ENCODE measurements at places on chromosomes 5 and 9.
A peak's percentile ranks its signal among the peaks of the same experiment; 100 is the strongest.

GRCh38 chr9:107707915-107708441 lies 218.4 kb upstream of the KLF4 start:
- no peak for DNase-seq

DNA sequence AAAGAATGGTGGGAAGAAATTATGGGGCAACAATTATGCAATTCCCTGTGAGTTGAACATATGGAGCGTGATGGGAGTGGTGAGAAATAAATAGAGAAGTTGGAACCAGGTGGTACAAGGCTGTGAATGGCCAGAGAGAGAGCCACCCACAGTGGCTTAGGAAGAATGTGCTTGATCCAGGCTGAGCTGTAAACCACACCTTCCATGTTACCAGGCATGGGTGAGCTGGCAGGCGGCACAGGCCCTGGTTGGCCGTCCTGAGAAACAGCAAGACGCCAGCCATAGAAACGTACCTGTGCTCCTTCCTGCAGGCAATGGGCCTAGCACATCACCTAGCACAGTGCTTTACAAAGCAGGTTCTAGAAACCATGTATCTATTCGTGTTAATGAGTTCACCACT lies 74.3 kb downstream of the EPB41L4B start:
- no peak for DNase-seq

DNA sequence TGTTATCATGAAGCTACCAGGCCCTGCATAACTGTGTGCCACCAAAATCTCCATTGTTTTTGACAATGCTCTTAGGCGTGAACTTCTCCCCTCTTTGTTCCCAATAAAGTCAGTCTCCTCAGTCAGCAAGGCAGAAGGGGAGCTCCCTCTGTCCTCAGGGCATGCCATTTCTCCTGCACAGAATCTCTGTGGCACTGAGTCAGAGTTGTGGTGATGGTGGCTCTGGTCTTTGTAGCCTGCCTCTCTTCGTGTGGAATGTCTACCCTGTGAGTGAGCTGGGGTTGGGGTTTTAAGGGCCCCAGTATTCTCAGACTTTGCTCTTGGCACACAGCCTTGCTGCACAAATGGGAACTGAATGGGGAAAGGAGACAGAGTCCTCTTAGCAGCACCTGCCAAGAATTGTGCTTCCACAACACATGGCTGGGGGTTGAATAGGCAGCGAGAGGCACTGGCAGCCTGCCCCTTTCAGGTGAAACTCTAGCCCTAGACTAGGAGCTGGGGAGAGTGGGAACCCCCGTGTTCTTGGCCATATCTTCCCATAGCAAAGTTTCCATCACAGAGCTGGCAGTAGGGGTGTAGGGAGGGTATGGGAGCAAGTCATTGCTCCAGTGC lies 146.6 kb downstream of the SH3GL2 start:
- DNase-seq, result no peak

DNA sequence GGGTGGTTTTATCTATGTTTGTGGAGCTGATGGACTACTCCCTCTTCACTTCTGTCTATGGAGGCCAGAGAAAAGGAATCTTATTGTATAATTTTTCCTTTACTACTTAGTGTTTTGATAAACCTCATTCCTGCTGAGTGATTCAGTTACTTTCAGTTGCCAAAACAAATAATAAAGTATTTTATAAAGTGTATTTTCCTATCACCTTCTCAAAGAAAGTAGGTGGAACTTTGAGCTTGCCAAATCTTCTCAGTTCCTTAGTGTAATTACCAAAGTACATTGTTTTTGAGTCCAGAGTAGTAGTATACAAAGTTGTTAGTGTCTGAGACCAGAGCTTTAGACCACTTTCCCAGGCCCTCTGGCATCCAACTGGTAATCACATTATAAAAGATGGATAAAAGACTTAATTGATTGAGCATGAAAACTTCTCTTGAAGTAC lies 13.5 kb downstream of the RABGAP1 start:
- no peak for DNase-seq

- no peak for DNase-seq
Measured at GRCh38 chr9:121233906-121234831, 32.5 kb upstream of the RAB14 start.

DNA sequence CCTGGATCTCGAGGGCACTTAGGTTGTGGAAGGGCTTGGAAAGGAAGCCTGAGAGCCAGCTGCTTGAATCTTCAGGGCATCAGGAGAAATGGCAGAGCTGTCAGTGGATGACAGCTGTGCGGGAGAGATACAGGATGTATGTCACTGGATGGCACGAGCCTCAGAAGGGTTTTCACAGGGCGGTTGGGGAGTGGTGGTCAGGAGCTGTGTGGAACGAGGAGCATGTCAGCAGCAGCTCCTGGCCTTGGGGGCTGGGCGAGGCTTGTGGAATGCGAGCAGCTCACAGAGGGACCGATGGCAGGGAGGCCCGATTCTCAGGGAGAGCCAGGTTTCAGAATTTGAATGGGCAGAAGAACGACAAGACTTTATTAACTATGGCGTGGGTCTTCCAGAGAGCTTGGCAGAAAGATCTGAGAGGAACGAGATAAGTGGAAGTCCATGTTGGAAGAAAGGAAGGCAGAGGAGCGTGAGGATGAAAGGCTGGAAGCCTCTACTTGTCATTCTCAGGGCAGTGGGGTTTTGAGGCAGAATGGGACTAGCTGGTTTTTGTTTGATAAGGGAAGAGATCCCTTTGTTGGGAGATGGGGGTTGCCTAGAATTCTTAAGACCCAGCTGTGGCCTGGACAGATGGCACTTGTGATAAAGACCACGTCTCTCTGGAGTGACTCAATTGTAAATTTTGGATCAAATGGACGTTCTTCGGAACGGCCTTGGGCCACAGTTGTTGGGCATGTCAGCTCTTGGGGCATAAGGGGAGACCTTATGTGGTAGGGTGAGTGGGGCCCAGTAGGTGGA lies 60.3 kb downstream of the SNX30 start:
- no peak for DNase-seq

GRCh38 chr9:121648799-121649198 lies 2.6 kb upstream of the DAB2IP start:
- DNase-seq, result no peak

- DNase-seq, result no peak
Measured at GRCh38 chr5:143527808-143528207, 124.3 kb upstream of the NR3C1 start.

- DNase-seq, result no peak
Measured at GRCh38 chr9:109619310-109619709, 121.2 kb upstream of the PTPN3 start.

DNA sequence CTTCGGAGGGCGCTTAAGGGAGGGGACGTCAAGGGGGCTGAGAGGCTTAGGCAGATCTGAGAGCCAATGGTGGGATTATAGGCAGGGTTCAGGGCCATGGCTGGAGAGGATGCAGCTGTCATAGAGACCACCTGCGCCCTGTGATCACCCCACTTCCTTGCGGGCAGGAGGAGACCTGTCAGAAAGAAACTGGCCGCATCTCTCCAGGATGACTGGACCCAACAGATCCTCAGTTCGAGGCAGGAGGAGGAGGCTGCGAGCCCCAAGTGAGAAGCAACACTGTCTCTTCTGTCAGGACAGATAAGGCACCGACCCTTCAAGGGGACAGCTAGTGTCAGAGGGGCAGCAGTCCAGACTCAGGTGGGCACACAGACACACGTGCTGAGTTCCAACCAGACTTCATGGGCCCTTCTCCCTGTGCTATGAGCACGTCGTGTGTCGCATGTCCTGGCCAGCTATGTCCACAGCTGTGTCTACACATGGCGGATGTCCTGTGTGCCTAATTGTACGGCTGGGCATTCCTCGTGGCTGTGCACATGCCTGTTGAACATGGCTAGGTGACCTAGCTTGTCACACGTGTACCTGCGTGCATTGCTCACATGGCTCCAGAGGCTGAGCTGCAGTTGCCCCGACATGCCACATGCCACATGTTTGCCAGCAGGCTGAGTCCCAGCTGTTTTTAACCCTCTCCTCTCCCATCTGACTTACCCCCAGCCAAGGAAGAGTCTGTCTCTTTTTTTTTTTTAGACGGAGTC lies 583 bp upstream of the AQP3 start:
- no peak for DNase-seq

GRCh38 chr5:125207856-125208255 lies 461.4 kb upstream of the ZNF608 start:
- no peak for DNase-seq

GRCh38 chr5:167857321-167857720 lies 434.1 kb upstream of the WWC1 start:
- DNase-seq, result no peak

GRCh38 chr5:57618767-57619381 lies 136.3 kb upstream of the ACTBL2 start:
- no peak for DNase-seq

DNA sequence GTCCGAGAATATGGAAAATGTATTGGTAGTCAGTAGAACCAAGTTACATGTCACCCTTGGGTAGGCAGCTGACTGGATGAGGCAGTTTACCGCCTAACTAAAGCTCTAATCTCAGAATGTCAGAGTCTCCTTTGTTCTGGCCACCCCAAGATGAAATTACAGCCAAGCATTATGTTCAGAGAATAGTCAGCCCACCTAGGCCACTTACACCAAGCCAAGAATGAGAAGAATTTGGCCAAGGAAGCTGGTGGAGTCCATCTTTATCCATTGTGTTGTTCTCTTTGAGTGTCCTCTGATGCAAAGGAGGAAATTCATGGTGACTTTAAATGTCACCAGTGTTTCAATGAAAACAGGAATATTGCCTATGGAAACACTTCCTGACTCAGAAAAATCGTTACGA lies 275.1 kb upstream of the MAP3K1 start:
- DNase-seq, result no peak

DNA sequence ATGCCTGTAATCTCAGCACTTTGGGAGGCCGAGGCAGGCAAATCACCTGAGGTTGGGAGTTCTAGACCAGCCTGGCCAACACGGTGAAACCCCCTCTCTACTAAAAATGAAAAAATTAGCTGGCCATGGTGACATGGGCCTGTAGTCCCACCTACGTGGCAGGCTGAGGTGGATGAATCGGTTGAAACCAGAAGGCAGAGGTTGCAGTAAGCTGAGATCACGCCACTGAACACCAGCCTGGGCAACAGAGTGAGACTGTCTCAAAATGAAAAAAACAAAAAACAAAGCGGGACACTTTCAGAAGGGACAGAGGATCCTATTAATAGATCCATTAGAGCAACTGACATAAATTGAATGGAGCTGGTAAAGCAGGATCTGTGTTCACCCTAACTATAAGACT lies 89.6 kb upstream of the SGCD start:
- no peak for DNase-seq

GRCh38 chr5:170746961-170747340 lies 36.6 kb upstream of the GABRP start:
- no peak for DNase-seq

GRCh38 chr5:172764861-172765765 lies 5.9 kb downstream of the DUSP1 start:
- peak; percentile 93 for DNase-seq

DNA sequence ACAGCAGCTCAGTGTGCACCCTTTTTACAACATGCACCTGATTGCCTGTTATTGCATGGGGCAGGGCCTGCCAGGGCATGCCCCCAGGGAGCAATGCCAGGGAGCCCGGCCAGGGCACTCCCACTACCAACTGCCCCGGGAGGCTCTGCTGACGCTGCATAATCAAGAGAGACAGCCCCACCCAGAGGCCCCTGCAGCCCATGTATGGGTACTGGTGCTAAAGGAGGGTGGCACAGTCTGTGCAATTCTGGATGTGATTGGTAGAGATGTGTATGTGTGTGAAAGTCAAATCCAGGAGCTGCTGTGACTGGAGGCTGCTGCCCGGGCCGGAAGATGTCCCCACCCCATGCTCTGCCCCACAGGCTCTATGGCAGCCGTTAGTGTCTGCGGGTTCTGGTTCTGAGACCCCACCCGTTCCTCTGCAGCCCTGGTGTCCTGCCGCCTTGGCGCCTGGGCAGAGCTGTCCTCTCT lies 3.9 kb upstream of the NEURL1B start:
- no peak for DNase-seq

- no peak for DNase-seq
Measured at GRCh38 chr9:21383627-21384026, 1.6 kb downstream of the IFNA2 start.

DNA sequence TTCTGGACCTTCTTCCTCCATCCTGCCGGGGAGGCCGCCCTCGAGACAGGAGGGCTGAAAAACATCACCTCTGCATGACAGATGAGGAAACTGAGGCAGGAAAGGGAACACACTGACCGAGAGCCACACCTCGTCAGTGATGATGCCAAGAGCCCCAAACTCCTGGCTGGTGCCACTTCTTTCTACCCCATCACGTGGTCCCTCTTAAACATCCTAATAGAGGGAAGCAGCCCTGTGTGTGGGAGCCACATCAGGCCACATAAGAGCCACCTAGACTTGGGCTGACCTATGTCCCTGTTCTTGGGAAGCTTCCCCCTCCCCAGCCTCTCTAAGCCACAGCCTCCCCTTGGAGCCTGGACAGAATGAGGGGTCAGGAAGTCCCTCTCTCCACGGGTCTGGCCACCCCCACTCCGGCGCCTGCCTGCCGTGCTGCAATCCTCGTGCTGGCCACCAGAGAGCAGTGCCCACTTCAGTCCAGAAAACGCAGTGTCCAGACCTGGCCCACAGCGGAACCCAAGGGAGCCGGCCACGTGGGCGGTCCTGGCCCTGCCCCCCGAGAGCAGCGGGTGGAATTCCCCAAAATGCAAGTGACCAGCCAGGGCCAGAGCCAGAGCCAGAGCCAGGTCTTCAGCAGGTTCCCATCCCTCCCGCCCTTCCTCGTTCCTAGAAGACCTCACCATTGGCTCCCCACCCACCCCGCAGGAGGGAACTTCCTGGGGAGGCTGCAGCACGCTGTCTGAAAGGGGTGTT lies 54.7 kb upstream of the SARDH start:
- DNase-seq, result peak; percentile 77

- no peak for DNase-seq
Measured at GRCh38 chr9:75365196-75365595, 276.9 kb downstream of the OSTF1 start.

DNA sequence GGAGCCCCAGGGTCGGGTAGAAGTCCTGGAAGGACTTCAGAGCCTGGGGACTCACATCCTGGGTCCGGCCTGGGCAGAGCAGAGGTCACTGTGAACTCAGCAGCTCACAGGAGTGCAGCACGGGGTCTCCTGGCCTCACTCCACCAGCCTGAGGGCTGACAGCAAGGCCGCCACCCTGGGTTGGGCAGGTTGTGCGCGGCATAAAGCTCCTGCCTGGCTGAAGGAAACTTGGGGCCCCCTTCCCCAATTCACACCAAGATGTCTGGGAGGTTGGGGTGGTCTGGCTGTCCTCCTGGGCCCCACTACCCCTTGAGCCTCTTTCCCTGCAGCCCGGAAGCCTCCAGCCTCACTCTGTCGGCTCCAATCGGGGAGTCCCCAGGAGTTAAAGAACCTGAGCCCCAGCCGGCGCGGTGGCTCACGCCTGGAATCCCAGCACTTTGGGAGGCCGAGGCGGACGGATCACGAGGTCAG lies 2.1 kb downstream of the LCN15 start:
- DNase-seq, result no peak

GRCh38 chr9:88077071-88077617 lies 61.1 kb downstream of the SPATA31C2 start:
- DNase-seq, result no peak

GRCh38 chr9:99475401-99476065 lies 253.5 kb downstream of the SEC61B start:
- DNase-seq, result no peak

- DNase-seq, result no peak
Measured at GRCh38 chr9:98323831-98324135, 68.3 kb upstream of the TBC1D2 start.

All from stimulated activated effector memory CD8-positive, alpha-beta T cell treated with anti-CD3 and anti-CD28 coated beads, Interleukin-12 subunit alpha, Interleukin-12 subunit beta, amount 100 ng/mL, for 72 hours (primary cell).